Stimulated activated CD8-positive, alpha-beta memory T cell treated with anti-CD3 and anti-CD28 coated beads, Interleukin-4, amount 100 ng/mL, for 48 hours (primary cell): ENCODE measurements at places on chromosomes 3 and 15.
A peak's percentile ranks its signal among the peaks of the same experiment; 100 is the strongest.

DNA sequence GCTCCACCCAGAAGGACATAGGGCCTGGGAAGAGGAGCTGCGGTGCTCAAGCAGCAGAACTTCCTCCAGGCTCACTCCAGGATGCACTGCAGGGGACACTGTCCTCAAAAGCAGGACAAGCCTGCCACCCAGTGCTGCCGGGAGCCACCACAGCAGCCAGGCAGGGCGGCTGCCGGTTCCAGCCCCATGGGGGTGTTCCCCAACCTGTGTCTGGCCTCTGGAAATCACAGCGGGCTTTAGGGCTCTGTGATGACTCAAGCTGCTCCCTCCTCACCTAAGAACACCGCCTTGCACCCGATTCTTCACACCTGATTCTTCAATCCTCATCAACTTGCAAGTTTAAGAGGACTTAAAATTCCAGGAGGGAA is 71.9 kb upstream of the SLC6A11 start:
- peak; percentile 36 for DNase-seq

- DNase-seq = no peak
Measured at GRCh38 chr3:178658694-178659325, 122.6 kb downstream of the KCNMB2 start.

DNA sequence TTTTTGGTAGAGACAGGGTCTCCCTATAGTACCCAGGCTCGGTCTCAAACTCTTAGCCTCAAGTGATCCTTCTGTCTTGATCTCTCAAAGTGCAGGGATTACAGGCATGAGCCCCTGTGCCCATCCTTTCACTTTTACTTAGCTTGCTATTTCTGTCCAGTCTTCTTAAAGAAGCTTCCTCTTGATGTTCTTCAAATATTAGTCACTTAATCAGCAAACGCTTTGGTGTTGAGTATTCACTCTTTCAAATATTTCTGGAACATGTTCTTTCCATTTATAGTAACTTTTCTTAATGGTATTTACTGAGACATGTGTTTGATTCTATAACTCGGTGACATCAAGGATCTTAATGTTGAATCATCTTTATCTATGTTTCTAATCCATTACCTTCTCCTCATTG is 122.1 kb downstream of the CNTN6 start:
- no peak for DNase-seq

GRCh38 chr3:24773798-24774197 is 279.1 kb upstream of the THRB start:
- DNase-seq = peak; percentile 27

DNA sequence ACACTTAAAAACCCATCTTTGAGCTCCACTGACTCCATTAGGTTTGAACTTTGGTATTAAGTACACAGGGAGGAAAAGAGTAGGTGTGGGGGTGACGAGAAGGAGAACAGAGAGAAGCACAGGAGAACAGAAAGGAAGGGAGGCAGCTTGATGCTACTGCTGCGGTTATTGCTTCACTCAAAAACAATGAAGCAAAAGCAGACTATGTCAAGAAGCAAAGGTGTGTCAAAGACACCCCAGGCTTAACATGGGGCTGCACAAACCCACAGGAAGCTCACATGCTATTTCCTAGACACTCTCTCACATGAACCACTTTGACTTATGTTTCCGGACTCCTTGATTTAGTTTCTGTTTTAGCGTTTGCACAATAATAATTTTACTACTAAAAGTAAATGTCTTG is 961.0 kb upstream of the CFAP20DC start:
- DNase-seq = peak; percentile 50

- DNase-seq = no peak
Measured at GRCh38 chr3:105835606-105836005, 33.2 kb downstream of the CBLB start.

DNA sequence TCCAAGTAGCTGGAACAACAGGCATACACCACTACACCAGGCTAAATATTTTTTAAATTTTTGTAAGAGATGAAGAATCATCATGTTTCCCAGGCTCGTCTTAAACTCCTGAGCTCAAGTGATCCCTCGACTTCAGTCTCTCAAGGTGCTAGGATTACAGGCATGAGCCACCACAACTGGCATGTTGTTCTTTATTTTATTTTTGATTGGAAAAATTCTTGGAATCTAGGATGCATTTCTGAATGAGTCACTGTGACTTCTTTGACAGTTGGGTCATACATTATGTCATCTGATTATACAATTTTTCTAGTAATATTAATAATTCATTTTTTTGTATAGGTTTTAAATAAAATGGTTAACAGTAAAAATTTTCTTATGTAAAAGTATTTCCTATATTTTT is 870.2 kb downstream of the SI start:
- no peak for DNase-seq

- DNase-seq = no peak
Measured at GRCh38 chr3:177713928-177714900, 516.9 kb upstream of the TBL1XR1 start.

- DNase-seq = no peak
Measured at GRCh38 chr15:82807920-82808633, 1.4 kb upstream of the WHAMM start.

DNA sequence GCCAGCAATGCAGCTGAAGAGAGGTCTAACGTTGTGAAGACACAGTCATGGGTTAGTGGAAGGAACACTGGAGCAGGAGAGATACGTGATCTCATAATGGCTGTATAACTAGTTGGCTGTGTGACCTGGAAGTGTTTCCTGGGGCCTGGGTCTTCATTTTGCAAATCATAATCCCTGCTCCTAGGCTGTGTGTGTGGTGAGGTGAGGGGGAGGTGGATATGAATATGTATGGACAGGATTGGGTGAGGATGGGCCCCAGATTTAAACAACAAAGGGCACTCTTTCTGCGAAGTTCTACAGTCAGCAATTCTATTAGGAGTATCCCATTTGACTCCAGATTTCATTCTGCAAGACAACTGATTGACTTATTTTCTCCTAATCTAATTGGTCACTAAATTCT is 41.3 kb downstream of the ANKRD28 start:
- no peak for DNase-seq

GRCh38 chr3:180288816-180289215 is 252.1 kb upstream of the PEX5L start:
- no peak for DNase-seq

GRCh38 chr3:32901005-32901932 is 50.2 kb upstream of the CCR4 start:
- no peak for DNase-seq

GRCh38 chr3:178454726-178455125 is 81.5 kb upstream of the KCNMB2 start:
- no peak for DNase-seq

DNA sequence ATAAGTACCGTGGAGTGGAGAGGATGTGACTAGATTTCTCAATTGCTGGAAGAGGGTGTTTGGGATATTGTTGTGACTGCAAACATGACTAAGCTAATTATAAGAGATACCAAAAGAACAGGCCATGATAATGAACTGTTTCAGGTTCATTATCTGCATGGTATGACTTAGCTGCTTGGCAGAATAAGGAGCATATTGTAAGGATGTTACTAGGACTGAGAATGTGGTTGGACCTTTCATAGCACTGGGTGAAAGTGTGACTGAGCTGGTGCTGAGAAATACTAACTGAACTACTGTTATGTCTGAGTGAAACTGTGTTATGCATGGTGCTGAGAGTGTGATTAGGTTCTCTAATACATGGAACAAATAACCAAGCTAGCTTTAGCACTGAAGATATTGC is 11.0 kb downstream of the SCN10A start:
- DNase-seq = no peak

DNA sequence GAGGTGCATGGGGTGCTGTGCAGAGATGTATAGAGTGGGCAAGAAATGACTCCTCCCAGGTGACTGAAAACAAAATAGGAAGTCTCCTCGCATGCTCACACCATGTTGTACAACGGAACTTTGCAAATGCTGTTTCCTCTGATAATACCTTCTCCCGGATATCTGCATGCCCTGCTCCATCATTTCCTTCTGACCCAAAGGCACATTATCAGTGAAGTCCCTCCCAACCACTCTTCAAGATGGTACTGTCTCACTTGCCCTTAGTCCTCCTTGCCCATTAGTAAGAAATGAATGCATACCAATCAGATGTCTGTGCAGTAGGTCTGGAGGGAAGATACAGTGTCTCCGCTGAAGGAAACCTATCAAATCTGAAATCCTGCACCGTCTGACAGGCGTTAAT is 12.0 kb downstream of the TMED3 start:
- no peak for DNase-seq

GRCh38 chr15:29103824-29104565 is 165.6 kb downstream of the NSMCE3 start:
- DNase-seq = peak; percentile 73

DNA sequence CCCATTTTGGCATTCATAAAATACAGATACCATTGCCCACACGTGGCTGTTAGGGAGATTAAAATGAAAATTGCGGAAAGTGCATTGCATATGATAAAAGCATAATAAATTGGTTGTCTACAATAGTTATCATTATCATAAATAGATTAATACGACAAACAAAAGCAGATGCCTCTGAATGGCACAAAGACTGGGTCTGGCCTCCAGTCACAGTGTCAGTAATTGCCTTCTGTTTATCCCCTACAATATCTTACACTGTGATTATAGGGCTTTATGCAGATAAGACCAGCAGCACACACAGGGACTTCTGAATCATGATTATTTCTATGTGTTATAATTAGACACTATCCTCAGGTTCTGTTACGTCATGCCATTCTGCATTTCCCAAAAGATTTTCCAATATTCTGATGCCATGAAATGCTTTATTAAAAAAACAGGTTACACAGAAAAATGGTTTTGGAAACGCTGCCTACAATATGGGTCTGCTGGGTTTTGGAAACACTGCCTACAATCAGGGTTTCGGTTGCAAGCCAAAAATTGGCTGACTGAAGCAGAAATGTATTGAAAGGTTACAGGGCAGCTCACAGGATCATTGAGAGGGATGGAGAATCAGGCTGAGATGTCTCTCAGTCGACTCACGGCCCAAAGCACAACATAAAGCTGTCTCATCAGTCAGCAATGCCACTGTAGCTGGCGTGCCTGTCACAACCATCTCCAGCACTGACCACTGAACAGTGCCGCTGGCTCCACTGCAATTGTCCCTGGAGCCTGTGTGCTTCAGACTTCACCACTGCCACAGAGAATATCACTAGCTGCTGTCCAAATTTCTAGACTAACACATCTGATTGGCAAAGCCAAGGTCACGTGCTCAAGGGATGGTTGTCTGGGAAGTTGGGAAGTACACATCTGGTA is 248.1 kb downstream of the ERC2 start:
- no peak for DNase-seq

DNA sequence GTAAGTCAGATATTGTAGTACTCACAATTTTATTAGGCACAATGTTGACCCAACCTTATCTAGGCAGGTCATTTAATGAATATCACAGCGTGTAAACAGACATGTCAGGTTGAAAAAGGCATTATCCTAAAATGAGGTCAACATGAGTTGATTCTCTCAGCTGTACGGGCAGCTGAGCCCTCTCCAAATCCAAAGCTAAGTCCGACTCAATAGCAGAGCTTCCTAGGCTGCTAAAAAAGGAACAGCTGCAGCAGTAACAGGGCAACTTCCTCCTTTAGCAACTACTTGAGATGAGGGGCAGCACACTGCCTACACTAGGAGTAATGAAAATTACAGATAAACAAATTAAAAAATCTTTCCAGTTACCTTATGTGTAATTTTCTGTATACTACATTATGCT is 189.2 kb downstream of the CADM2 start:
- DNase-seq = no peak

DNA sequence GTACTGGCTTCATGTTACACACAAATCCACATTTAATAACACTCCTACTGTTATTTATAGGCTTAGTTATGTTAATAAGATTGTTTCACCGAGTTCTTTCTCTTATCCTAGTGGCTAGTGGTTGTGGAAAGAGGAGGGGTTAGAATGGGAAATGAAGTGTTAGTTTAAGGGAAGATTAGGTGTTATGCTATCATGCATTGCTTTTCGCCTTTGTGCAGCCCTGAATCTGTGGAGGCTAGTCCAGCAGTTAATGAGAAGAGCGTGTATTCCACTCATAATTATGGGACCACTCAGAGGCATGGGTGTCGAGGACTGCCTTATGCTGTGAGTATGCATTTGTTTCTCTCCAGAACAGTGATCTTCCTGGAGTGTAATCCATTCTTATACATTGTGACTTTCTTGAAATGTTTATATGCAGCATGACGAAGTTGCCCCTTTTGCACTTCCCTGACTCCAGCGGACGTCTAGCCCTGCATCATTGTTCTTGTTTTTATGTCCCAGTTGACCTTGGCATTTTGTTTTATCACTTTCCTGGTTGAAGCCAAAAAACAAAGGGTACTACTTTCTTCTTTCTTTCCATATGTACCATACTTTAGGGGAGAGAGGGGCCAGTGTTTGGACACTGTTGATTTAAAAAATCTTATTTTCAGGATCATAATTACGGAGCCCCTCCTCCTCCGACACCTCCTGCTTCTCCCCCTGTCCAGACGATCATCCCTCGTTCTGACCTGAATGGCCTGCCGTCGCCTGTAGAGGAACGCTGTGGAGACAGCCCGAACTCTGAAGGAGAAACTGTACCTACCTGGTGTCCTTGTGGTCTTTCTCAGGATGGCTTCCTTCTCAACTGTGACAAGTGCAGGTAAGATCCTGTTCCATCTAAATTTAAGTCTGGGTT is 36.5 kb downstream of the SETD5 start:
- no peak for DNase-seq

GRCh38 chr3:21585216-21585740 is 165.7 kb downstream of the ZNF385D start:
- no peak for DNase-seq

DNA sequence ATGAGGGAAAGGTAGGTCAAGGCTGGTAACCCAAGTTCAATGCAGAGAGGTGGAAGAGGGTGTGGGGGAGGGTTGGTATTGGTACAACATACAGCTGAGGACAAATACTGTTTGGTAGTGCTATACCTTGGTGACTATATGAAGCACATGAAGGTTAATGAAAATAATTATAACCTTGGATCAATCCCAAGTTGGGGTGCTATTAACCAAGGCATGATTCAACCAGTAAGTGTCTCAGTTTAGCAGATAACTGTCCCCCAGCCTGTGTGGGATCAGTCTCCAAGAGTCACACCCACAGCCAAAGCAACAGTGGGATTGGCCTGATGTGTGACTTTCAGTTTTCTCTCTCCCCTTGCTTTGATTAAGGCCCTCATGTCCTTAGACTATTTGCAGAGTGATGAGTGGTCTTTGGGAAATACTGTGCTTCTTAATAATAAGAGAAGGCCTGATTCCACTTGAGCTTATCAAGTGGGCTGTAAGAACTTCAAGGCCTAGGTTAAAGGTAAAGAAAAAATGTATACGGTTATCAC is 80.8 kb downstream of the EOMES start:
- DNase-seq = no peak

GRCh38 chr3:185744997-185745843 is 79.6 kb downstream of the IGF2BP2 start:
- DNase-seq = no peak

GRCh38 chr15:98143116-98143515 is 182.6 kb downstream of the ARRDC4 start:
- no peak for DNase-seq

GRCh38 chr3:17801131-17801530 is 58.7 kb upstream of the TBC1D5 start:
- DNase-seq = no peak

DNA sequence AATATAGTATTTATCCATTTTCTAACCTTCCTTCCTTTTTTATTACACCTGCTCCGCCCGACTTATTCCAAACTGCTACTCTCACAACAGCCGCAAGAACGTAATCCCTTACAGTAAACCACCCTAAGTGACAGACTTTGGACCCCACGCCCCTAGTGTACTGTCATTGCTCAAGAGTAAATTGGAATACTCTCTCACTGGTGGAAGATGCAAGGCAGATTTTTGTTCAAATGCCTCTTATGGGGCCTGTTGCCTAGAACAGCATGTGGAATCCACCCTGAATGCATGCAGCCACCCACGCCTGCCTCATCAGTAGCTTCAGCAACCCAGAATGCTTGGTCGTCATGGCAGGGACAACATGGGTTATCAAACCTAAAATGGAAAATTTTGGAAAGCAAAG is 226.2 kb upstream of the ST8SIA2 start:
- no peak for DNase-seq
